ENCODE measurements at places on chromosomes 2 and 18.

DNA sequence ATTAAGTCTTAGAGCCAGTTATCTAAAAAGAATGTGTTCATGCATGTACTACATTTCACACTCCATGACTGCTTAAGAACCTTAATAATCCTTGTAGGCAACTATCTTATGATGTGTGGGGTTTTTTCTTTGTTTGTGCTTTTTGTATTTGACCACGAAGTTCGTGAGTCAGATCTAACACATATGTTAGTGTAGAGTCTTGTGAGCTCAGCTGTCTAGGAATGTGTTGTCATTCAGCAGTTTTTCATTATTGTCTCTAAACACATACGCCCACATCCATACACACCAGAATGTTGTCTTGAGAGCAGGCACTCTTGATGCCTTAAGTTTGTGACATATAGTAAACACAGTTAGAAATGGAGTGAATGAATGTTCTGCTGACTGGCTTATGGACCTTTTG lies 38.4 kb downstream of the CAB39 start:
- DNase-seq: no peak

- peak; percentile 63 for DNase-seq
These were observed 42.3 kb downstream of the AAK1 start for GRCh38 chr2:69601179-69601612.

DNA sequence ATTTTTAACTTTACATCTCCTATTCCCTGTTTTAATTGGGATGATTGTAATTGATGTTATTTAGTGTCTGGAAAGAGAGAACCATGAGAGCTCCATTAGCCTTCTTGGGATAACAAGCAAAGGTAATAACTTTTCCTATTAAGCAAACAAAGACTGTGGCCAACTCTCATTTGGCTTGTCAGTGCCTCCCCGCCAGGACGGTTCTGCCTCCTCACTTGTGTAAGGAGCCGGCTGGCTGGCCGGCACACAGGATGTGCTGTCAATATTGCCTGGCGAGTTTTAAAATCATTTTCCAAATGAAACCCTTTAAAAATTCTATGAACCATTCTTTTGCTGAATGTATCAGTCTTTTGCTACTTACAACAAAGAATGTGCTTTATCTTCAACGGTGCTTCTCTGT lies 898.3 kb downstream of the CPS1 start:
- no peak for DNase-seq

DNA sequence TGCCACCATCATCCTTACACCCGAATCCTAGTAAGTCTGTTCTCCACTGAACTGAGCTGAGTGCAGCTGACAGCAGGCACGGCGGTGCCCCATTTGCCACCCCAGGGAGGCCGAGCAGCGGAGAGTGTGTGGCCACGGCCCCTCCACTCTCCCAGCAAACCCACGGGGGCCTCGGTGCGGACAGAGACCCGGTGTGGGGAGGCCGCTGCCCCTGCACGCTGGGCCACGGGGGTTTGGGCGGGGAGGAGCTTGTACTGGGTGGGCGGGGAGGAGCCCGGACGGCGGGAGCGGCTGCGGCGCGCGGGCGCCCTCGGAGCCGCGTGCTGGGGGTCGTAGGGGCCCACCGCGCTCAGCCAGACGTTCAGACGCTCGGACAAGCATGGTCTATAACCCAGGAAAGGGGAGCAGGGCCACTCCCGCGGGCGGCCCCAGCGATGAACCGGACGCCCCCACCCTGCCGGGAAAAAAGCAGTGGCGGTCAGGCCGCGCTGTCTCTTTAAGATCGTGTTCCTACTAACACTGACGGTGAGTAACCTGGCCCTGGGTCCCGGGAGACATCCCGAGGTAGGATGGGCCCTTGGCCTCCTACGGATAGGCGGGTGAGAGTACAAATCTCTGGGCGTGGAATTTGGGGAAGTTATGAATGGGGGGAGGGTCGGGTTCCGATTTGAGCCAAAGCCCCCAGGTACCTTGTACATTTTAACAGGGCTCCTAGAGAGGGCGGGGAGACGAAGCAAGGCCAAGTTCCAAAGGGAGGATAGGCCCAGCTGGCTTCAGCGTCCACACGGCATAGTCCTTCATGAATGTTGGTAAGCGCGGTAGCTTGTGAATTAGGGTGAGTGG lies at the start of gene ITPRIPL1:
ITPRIPL1 (plus strand) TSS at position 277 of the 843 bp plus-strand sequence; CDS start at position 800, 523 bp downstream.
- DNase-seq: no peak

GRCh38 chr2:140643761-140644187 lies 1487.0 kb downstream of the LRP1B start:
- DNase-seq: no peak

DNA sequence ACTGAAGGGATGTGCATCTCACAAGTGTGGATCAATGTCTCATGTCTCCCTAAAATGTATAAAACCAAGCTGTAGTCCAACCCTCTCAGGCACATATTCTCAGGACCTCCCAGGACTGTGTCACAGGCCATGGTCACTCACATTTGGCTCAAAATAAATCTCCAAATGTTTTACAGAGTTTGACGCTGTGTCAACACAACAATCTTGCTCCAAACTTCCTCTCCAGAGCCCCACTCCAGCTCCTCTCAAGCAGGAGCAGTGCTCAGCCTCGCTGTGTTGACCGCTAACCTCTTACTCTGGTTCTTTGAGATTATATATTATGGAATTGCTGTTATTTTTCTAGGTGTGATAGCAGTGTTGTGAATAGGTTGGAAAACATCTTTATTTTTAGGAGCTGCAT lies 56.2 kb downstream of the CYP27C1 start:
- DNase-seq: no peak

GRCh38 chr18:22683196-22683676 lies 249.9 kb upstream of the RBBP8 start:
- peak; percentile 82 for DNase-seq

DNA sequence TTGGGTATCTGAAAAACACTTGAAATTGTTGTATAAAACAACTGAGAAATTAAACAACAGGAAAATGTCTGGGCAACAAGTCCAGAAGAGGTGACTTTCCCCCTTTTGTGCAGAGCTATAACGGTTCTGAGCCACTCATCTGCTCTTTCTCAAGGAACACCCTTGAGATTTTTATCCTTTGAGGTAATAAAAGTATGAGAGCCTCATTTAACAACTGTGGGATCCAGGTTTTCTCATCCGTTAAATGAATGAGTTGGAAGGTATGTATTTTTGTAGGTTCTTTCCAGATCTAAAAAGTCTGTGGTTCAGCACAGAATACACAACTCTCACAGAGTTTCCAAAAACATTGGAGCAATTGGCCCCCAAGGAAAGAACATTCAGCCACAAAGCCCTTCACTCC lies 93.0 kb downstream of the ANKRD44 start:
- no peak for DNase-seq

GRCh38 chr18:33022370-33022769 lies 249.5 kb upstream of the KLHL14 start:
- no peak for DNase-seq

GRCh38 chr2:223260681-223261080 lies 208.7 kb downstream of the KCNE4 start:
- no peak for DNase-seq

- DNase-seq: no peak
These were observed 2.8 kb upstream of the LCLAT1 start for GRCh38 chr2:30444273-30444672.

- no peak for DNase-seq
These were observed 608.2 kb upstream of the ACVR2A start for GRCh38 chr2:147236601-147237000.

GRCh38 chr2:200239216-200239615 lies 67.3 kb upstream of the SPATS2L start:
- DNase-seq: no peak

GRCh38 chr2:230269715-230270114 lies 44.2 kb downstream of the SP140 start:
- no peak for DNase-seq

- DNase-seq: no peak
These were observed 261.4 kb upstream of the MGAT5 start for GRCh38 chr2:133992454-133992853.

- DNase-seq: peak; percentile 7
These were observed 19.5 kb downstream of the CIB4 start for GRCh38 chr2:26621469-26622199.

GRCh38 chr18:13622751-13623150 lies 103.6 kb downstream of the FAM210A start:
- DNase-seq: no peak

DNA sequence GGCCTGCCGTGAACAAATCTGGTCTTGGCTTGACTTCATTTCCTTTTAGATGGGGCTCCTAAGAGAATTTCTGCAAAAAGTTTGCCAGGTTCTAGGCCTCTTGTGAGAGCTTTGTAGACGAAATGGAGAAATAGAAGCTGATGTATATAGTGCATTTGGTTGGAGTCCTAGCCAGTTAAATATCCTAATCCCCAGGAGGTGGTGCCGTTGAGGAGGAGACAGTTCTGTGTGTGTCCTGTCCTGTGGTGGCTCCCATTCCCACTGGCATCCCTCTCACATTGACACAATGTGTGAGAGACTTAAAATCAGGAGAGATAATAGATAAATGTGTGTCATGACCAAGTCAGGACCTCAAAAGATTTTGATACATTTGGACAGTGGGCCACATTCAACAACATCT lies 34.6 kb upstream of the DNER start:
- DNase-seq: no peak

DNA sequence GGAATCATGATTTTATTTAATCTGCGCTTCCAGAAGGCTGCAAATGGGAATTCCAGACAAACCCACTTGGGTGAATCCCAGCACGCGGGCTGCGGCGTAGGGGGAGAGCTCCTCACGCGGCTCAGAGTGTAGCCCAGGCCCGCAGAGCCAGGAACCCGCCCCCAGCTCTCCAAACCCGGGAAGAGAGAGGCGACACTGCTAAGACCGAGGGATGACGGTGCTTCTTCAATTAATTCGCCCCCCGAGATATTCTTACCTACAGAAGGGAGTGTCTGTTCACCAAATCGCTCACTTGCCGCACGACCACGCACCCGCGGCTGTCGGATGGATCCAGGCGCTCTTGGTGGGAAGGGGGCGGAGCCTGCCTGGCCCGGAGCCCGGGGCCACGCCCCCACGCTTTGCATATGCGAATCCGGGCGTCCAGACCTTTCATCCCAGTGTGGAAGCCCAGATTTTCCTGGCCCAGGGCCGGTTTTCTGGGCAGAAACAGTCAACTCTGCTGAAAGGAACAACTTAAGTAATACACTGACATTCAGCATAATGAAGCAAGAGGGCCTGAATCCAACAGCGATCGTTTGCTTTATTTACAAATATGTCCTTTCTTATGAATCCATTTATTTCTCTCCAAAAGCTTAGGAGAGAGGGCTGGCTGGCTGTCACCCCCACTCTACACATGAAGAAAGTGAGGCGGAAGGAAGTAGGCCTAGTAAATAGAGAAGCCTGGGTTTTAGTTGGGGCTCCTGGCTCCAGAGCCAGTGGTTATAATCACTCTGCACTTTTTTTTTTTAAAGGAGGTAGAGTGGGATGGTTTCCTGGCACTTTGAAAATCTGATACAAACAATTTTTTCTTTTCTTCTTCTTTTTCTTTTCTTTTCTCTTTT lies at the start of gene SLC19A3:
SLC19A3 (minus strand) TSS at position 342 of the 881 bp plus-strand sequence. CDS start 15,710 bp downstream, outside the sequence.
- peak; percentile 73 for DNase-seq
